NCI-H524 (cell line): ENCODE measurements at places on chromosomes 4 and X.

- no peak for DNase-seq
Measured at GRCh38 chr4:56665781-56666180, 15.3 kb downstream of the HOPX start.

DNA sequence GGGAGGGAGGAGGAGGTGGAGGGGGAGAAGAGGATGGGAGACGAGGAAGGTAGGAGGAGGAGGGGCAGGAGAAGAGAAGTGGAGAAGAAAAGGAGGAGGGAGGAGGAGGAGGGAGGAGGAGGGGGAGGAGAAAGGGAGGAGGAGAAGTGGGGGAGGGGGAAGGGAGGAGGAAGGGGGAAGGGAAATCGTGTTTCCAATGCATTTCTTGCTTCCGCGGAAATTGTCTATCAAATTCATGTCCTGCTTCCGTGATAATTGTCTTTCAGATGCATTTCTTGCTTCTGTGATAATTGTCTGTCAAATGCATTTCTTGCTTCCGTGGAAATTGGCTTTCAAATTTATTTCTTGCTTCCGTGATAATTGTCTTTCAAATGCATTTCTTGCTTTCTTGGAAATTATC is 43.3 kb downstream of the CRLF2 start:
- no peak for DNase-seq

DNA sequence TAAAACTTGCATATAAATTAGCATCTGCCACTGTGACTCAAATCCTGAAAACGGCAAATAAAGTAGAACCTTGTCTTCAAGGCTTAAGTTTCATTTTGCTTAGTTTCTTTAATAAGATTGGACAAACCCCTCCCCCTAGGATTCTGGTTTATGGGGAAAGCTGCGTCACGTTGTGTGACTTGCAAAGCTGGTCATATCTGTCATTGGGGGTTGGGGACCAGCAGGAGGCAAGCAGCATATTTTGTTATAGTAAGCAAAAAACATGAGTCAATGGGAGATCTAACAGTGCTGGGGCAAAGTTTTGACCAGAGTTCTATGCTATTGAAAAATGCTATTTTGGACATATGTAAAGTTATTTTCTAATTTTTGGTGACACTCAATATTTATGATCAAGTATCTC is 407.3 kb downstream of the PCDH18 start:
- peak; percentile 32 for DNase-seq

DNA sequence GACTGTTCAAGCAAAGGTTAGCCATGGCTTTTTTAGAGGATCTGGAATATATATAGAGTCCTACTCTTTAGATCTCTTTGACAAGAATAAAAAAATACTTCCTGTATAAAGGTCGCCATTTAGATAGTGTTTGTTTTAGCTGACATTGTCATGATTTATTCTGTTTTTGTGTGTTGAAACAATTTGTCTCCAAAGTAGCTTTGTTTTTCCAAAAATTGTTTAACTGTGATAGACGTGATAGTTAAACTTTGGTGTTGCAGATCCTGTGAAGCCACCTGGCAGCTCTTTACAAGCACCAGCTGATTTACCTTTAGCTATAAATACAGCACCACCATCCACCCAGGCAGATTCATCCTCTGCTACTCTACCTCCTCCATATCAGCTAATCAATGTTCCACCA is 80.3 kb upstream of the SMARCA5 start:
- DNase-seq: no peak
